Suprapubic skin (tissue), 4 donors: ENCODE measurements at places on chromosomes 1 and 21.

- DNase-seq: no peak
These were observed 16.9 kb upstream of the EFCAB14 start for GRCh38 chr1:46735708-46736324.

DNA sequence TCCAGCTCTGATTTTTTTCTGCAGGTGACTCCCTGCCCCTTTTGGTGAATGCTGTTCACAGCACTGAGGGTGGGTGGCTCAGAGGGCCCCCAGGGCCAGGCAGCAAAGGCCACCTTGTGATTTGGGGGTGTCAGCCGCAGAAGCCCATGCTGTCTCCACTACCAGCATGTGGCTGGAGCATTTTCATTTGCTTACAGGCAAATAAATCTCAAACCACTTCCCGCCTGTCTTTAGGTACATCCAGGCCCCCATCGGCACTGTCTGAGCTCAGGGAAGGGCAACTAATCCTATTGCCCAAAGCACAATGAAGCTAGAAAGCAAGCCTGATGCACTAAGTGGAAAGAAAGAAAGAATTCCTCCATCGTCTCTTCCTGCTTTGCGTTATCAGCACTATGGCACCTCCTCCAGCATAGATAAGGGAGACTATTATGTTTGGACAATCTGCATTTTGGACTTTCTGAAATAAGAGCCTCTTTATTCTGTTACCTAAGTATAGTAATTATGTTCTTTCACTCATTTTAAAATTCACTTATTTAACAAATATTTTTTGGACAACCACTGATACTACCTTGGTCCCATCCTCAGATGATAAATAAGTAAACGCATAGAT lies 100.5 kb upstream of the TLR5 start:
- DNase-seq: no peak

DNA sequence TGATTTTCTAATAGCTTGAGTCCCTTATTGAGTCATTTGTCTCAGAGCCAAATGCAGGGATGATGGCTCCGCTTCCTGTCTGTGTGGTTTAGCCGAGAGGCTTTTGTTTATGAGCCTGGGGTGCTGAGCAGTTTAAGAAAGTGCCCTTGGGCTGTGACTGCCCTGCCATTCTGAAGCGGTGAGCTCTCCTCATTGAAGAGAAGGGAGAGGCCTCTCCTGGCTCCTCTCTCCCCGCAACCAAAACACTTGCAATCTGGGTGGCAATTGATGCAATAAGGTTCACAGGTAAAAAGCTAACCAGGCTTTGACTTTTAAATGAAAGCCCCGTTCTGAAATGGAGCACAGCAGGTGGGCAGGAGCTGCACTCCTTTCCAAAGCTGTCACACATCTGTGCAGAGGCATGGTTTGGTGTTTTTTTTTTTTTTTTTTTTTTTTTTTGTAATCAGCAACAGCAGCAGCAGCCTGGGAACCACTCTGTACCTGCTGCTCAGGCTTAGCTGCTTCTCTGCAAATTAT lies 403.7 kb downstream of the SIPA1L2 start:
- DNase-seq: no peak

DNA sequence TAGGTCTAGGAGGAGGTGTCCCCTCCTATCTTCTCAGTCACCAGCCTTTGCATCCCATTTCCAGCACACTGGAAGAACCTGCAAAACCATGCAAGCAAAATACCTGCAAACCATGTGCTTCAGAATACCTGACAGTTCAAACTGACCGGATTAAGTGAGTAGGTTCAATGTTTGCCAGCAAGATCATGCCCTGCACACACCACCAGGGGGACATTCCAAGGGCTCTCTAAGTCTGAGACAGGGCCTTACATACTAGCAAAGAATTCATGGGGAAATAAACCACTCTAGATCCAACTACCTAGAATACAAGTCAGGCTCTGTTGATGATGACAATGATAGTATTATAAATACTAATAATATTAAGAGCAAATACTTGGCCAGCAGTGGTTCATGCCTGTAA lies 27.6 kb downstream of the INPP5B start:
- no peak for DNase-seq

DNA sequence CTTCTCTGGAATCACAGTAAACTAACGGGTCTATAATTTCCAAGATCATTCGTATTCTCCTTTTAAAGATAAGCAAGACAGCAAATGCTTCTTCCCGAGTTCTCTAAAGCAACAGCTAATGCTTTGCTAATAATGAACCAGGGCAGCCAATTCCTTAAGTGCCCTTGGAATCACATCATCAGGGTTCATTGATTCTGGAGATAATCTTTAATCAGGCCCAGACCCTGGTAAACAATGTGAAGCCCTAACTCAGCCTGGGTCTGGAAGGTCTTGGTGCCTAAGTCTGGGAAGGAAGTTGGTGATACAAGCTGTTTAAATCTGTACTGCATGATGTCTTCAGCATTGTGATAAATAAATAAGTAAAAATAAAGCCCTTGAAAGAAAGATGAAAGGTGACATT lies 18.4 kb downstream of the ERI3 start:
- DNase-seq: no peak

DNA sequence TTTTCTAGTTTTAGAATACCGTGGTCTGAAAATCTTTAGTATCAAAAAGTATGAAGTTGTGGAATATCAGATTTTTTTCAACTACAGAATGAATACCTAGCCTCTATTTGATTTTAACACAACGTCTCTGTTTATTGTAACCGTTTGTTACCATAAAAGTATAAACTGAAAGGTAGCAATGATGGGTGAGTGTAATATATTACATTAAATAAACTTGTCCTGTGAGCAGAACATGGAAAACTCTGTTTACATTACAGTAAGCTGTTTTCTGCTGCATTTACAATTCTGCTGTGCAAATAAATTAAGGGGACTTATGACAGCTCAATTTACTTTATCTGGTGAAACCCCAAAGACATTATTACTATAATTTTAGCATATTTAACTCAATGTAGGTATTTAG lies 62.5 kb downstream of the CHRM3 start:
- DNase-seq: no peak

- no peak for DNase-seq
These were observed 33.0 kb downstream of the CAMK1G start for GRCh38 chr1:209616366-209617046.

- no peak for DNase-seq
These were observed 18.7 kb upstream of the PEX10 start for GRCh38 chr1:2431103-2431502.

GRCh38 chr1:84862810-84863251 lies 30.2 kb downstream of the LPAR3 start:
- DNase-seq: no peak

- DNase-seq: no peak
These were observed 59.6 kb downstream of the EDEM3 start for GRCh38 chr1:184695023-184695422.

GRCh38 chr1:22112554-22112953 lies 30.3 kb downstream of the WNT4 start:
- no peak for DNase-seq

DNA sequence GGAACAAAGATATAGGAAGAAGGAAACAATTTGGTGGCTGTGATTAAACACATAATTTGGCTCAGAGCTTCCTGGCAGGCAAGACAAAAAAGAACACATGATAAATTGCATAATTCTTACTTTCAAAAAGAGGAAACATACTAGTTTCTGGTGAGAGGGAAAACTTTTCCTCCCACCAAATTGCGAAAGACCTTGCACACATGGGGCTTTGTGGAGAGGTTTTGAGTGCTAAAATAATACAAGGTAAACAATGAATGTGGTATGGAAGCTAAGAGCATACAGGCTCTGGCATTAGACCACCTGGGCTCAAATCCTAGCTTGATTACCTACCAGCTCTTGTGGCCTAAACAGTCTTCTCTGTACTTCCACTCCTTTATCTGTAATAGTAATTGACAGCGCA lies 140.2 kb upstream of the HOOK1 start:
- DNase-seq: no peak

DNA sequence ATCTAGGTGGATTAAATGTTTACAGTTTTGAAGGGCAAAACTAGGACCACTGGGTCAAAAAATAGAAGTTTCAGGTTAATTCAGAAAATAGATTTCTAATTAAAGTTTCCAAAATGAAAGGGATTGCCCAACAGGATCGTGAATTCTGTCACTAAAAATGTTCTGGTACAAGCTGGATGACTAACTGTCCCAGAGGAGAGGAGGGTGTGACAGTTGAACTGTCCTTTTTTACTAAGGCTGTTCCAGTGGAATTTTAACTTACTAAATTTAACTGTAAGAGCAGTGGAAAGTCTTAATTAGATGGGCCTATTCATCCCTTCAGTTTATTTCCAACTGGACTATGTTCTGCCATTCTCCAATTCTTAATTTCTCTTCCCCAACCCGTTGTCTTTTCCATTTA lies 7.2 kb downstream of the SNX7 start:
- DNase-seq: no peak

DNA sequence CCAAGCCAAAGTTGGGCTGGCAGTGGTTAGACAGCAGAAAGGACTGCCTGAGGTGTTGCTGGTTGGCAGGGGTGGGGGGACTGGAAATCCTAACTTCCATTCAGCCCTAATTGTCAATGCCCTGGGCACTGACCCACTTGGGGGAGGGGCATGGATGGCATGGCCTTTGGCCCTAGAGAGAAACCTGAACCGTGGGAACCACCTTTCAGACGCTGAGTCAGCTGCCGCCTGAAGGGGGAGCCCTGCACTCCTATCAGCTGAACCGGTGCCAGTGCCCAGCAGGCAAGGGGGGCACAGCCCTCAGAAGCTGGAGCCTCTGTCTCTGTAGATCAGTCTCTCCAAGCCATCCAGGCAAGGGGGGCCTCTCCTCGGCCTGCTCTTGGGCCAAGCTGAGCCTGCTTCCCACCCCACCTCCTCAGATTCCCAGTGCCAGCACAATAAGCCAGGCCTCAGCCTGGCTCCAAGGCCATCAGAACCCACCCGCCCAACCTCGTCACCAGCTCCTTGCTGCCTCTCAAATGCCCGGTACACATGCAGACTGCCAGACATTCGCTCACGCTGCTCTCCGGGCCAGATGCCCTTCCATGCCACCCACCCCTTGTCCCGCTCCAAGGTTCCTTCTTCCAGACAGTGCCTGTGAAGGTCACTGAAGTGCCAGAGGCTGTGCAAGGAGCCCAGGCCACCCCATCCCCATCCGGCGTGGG lies 11.6 kb downstream of the TINAGL1 start:
- DNase-seq: no peak

- DNase-seq: no peak
These were observed 17.4 kb downstream of the PDXK start for GRCh38 chr21:43736224-43736883.

- no peak for DNase-seq
These were observed 49.7 kb downstream of the UCHL5 start for GRCh38 chr1:193009501-193009900.

DNA sequence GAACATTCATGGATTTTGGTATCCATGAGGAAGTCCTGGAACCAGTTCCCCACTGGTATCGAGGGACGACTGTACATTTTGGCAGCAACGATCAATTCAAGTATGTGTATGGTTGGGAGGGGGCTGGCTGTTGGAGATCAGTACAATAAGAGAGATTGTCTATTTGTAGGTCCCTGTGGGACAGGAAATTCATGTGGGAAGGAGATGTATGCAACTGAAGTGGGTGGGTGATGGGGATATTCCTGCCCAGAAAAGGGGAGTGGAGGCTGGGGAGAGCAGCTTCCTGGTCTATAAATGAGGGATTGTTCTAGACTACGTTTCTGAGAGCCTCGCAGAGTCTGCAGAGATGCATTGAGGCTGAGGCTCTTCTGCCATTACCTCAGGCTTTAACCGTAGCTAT lies 140.2 kb upstream of the MAGI3 start:
- no peak for DNase-seq

- no peak for DNase-seq
These were observed 6.0 kb downstream of the LY9 start for GRCh38 chr1:160801836-160802580.

- no peak for DNase-seq
These were observed 12.4 kb downstream of the HMGN1 start for GRCh38 chr21:39336457-39337008.

DNA sequence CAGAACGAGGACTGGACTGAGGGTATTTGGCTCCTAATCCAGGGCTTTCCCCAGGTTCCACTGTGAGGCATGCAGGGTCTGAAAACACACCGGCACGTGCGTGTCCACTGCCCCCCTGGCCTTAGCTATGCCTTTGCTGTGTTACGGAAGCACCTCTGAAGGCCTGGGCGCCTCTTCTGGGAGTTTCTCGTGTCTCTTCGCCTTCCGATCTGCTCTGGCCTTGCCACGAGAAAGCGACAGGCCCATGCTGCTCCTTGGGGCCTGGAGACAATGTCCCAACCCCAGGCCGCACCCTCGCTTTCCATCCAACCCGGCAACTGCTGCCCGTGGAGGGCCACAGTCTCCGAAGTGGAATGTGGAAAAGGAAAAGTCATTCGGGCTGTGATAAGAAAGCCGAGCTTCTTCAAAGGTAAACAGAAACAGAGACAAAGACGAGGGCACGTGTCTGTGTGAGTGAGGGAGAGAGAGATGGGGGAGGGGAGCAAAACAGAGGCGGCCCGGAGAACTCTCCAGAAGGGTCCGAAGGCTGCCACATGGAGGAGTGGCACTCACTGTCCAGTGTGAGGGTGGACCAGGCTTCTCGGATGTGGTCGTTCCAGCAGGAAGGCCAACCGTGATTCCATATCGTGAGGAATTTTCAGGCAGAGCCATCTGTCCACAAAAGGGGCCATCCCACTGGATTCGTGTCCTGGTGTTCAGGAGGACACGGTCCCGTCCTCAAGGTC lies 3.4 kb upstream of the UMODL1 start:
- no peak for DNase-seq

GRCh38 chr1:164967300-164967699 lies 389.2 kb downstream of the LMX1A start:
- DNase-seq: no peak

DNA sequence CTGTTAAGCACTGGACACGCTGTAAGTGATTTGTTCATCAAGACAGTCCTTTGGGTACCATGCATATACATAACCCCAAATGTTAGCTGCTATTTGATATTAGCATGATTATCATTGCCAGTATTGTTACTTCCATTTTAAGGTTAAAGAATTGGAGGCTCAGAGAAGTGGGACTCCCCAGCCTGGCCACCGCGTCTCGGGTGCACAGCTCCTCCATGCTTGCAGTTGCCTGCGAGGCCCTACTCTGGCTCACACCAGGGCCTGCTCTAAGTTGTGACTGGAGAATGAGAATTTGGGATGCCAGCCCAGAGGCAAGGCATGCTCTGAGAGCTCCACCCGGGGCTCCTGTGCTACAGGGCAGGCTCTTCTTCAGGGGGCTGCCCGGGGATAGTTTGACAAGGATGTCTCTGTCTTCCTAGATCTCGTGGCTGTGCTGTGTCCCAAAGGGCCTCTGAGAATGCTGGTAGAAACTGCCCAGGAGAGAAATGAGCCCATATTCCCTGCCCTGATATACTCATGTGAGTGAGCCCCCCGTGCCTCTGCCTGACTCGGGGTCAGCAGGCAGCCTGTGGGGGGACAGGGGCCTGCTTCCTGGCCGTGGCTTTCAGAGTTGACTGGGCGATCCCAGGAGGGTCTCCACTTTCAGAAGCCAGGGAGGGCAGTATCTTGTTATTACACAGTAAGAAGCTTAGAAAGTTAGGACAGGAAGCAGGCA lies 19.4 kb downstream of the PSEN2 start:
- no peak for DNase-seq
